Fibroblast of skin of left biceps (primary cell): ENCODE measurements at places on chromosomes 1 and 21.

DNA sequence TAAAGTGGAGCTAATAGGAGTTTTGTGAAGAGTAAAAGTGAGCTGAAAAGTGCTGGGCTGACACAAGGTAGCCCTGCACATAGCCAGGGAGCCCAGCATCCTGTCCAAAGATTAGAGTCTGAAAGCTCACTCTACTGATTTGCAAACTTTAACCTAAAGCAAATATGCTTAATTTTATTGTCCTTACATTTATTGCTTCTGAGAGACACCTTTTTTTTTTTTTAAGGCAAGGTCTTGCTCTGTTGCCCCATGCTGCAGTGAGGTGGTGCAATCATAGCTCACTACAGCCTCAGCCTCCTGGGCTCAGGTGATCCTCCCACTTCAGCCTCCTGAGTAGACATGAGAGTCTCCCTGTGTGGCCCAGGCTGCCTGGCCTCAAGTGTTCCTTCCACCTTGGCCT is 16.5 kb downstream of the MGST3 start:
- DNase-seq: no peak

DNA sequence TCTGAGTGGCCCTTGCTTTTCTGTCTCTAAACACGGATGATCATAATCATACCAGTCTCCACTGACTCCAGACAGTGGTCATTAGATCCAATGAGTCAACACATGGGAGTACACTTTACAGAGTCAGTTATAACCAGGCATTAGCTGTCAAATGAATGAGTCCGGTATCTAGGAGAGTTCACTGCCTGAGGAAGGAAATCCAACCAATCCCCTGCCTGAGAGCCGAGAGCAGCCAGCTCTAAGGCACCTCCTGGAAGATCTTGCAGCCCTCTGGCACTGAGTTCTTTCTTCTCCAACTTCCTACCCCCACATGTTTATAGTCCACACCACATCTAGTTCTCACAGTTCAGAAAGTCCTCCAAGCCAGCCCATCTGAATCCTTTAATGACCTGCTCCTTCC is 29.4 kb upstream of the RBM15 start:
- no peak for DNase-seq

DNA sequence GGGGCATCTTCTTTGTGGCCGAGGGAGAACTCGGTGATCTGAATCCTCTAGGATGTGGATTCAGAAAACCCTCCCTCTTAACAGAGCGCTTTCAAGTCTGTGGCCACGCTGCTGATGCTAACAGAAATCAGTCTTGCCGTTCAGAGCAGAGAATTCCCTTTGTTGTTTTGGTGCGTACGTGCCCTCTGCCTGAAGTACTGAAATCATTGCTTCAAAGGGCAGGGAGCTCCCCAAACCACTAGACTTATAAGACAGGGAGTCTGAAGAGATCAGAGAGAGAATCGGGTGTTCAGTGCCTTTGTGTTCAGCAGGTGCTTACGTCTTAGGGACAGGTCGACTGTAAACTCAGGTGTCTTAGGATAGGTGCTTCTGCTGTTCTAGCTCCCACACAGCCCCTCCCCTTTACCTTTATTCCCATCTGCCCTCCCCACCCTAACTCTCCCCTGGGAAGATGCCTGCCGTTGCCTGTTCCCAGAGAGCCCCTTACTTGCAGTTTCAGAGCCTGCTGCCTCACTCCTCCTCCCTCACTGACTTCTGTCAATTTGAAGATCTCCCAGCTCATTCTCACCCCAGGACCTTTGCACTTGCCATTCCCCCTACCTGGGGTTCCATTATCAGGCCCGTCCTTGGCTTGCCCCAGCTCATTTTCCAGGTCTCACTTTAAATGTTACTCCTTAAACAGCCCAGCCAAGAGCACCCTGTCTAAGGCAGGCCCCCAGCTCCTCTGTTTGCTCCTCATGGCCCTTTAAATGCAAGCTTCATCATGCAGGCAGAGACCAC is 143.0 kb downstream of the CAMTA1 start:
- no peak for DNase-seq

DNA sequence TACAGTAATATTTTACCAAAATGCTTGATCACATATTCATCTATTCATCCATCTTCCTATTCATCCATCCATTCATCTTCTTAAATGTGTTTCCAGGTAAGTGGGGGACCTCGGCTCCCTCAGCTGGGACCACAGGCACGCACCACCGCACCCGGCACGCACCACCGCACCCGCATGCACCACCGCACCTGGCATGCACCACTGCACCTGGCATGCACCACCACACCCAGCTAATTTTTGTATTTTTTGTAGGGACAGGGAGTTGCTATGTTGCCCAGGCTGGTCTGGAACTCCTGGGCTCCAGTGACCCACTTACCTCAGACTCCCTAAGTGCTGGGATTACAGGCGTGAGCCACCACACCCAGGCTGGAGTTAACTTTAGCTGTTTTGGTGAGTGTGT is 21.2 kb downstream of the ACTRT2 start:
- no peak for DNase-seq

DNA sequence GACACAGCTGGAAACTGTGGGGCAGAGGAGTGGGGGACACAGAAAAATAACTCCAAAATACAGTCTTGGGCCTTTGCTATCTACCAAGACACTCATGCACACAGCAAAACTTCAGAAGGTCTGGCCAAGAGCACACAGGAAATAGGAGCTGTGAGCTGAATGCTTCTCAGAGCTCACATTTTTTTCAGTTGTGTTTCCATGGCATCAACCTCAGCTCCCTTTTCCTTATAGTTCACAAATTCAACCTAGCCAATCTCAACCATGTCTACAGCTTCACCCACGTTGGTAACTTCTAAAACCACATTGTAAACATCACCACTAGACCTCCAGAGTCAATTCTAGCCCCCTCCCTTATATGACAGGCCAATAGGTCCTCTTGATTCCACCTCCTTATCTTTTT is 19.6 kb upstream of the SYNJ1 start:
- DNase-seq: no peak

GRCh38 chr1:69739251-69739605 is 171.5 kb downstream of the LRRC7 start:
- no peak for DNase-seq

GRCh38 chr1:245999697-246000637 is 507.1 kb downstream of the SMYD3 start:
- DNase-seq: no peak

- no peak for DNase-seq
Observed at GRCh38 chr1:216836316-216836715, 113.1 kb upstream of the ESRRG start.

DNA sequence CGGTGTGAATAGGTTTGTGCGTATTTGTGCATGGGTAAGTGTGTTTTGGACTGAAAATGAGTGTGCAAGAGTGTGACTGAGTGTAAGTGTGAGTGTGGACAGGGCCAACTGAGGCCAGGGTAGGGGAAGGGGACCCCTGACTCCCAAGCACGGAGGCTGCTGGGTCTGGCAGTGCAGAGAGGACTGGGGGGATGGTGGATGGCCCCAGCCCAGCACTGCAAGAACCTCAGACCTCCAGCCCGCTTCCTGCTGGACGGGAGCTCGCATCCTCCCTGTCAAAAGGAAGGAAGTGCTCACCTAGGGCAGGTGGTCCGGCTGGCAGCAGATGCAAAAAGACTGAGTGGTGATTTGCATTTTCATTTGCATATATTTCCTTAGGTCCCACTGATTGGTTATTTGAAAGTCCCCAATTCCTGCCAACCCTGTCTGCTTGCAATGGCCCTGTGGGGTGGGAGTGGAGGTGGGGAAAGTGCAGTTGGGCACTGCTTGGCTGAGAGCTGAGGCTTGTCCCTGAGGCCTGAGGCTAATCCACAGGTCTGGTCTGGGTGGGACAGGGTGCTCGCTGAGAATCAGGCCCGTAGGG is 42.8 kb upstream of the CASZ1 start:
- DNase-seq: no peak

DNA sequence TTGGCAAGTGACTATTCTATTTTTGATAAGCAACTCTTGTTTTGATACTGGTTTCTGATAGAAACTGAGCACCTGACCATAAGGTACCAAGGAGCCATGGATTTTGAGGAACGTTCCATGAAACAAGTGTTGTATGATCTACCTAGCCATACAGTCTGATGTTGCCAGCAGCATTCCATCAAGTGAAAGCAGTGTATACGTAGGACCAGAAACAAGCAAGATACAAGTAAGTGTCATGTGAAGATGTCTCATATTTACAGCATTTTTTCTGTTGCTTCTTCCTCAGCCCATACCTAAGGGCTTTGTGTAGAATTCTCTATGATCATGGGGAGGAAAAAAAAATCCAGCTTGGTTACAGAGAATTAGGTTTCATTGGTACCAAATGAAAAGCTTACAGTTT is 55.6 kb upstream of the RABGAP1L start:
- DNase-seq: no peak

DNA sequence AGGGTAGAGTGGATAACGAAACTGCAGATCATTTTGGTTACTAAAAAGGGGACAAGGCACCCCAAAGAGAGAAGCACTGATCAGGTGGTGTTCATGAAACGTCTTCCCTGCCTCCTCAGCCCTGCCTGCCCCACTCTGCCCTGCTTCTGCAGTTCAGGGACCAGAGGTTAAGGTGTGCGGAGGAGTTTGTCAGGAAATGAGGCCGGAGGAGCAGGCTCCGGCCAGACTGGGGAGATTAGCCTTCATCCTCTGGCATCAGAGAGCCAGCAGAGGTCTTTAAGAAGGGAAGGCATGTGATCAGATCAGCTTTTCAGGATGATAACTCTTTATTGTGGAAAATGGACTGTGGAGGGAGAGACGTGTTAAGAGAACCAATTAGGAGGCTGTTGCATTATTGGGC is 291.9 kb upstream of the NR5A2 start:
- DNase-seq: no peak

DNA sequence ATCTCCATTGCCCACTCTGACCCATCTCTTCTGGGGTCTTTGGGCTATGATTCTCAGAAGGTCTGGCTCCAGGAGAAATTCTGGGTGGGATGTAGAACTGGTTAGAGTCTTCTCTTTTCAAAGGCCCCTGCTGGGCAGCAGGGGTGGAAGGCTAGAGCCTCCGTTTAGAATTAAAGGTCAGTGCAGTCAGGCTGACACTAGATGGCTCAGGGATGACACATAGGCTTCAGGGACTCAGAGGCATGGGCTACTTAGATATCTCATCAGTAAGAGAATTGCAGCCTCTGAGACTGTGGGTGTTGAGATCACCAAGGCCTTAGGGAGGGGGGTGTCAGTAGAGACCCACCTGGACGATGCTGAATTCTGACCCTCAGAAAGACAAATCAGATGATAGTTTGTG is 12.6 kb upstream of the PPM1J start:
- DNase-seq: no peak

DNA sequence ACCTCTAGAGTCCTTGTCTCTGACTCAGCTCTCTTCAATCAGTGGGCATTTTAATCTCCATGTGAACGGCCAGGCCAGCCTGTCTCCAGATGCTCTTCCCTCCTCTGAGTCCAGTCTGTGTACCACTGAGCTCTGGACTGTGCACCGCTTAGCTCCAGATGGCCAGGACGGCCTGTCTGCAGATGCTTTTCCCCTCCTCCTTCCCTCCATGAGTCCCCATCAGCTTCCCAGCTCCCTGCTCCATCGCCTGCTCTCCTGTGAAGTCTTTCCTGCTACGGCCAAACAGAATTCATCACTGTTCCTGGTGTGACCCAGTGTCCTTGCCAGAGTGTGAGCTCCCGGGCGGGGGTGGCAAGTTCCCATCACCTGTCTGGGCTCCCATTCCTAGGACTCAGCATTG is 42.0 kb downstream of the STUM start:
- no peak for DNase-seq

- no peak for DNase-seq
Observed at GRCh38 chr1:222124602-222125001, 382.7 kb upstream of the DUSP10 start.

GRCh38 chr1:201069636-201070035 is 42.6 kb downstream of the CACNA1S start:
- DNase-seq: no peak

GRCh38 chr1:154207262-154207661 is 1.1 kb upstream of the CFAP141 start:
- DNase-seq: no peak

- no peak for DNase-seq
Observed at GRCh38 chr1:74333244-74333643, 98.1 kb downstream of the TNNI3K start.

- no peak for DNase-seq
Observed at GRCh38 chr1:201582705-201583442, 43.9 kb downstream of the NAV1 start.

GRCh38 chr1:244273262-244273844 is 178.4 kb downstream of the ADSS2 start:
- DNase-seq: no peak

- no peak for DNase-seq
Observed at GRCh38 chr1:33814166-33814565, 49.7 kb upstream of the HMGB4 start.

- DNase-seq: no peak
Observed at GRCh38 chr1:12161324-12161661, 5.5 kb upstream of the TNFRSF1B start.

DNA sequence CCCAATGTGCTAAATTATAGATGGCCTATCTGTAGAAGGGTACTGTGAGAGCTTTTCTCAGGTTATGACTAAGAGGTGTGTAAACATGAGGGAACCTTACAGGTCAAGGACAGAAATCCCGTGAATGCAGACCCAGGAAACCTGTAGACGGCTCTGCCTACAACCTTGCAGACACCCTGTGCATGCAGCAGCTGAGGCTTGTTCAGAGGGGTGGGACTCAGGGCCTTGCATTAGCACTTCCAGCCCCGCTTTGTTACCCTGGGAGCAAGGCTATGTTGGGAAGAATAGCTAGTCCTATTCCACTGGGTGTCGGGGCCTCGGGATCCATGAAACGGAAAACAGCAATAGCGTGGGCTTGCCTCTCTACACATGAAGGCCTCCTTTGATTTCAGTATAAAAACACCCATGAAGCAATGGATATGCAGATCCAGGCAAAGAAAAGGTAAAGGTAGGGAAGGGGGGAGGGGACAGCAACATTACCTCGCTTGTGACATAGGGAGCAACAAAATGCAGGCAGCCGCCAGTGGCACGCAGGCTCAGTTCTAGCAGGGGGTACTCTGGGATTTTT is 9.5 kb upstream of the NDUFS5 start:
- DNase-seq: no peak

- no peak for DNase-seq
Observed at GRCh38 chr21:34795175-34795547, 126.4 kb downstream of the CLIC6 start.

- no peak for DNase-seq
Observed at GRCh38 chr1:246364415-246364941, 142.6 kb downstream of the SMYD3 start.

DNA sequence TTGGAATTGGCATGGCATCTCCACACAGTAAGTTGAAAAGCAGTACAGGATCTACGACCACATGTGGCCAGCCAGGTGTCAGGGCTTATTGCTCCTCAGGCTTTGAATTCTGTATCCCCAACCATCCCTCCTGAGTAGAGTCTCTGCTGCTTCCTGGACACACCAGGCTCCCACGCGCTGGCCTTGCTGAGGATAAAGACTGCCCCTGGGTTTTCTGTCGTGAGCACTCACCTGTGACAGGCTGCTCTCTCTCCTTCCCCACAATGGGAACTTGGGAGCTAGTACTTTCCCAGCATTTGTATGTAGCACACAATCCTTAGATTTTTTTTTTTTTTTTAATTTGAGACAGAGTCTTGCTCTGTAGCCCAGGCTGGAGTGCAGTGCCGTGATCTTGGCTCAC is 33.6 kb downstream of the PBX1 start:
- no peak for DNase-seq
